ENCODE measurements at places on chromosomes 12 and 14.

DNA sequence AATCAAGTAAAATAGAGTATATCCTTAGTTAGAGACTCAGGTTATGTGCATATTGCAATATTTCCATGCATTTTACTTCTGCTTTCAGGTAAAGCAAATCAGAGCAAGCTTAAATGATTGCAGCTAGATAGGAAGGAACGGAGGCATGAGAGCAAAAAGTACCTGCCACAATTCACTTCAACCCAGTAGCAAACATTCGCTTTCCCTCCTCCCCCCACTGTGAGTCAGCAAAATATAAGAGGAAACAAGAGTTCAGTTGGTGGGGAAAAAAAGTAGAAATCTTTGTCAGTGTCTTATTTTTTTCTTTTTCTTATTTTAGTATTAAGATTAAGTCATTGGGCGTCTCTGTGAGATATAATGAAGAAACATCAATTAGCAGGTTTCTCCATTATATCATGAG is 475.4 kb downstream of the NPAS3 start:
- DNase-seq, result no peak

- DNase-seq, result no peak
Measured at GRCh38 chr12:40336573-40337199, 111.9 kb downstream of the LRRK2 start.

GRCh38 chr12:121130866-121131373 is 1.8 kb upstream of the P2RX7 start:
- no peak for DNase-seq

DNA sequence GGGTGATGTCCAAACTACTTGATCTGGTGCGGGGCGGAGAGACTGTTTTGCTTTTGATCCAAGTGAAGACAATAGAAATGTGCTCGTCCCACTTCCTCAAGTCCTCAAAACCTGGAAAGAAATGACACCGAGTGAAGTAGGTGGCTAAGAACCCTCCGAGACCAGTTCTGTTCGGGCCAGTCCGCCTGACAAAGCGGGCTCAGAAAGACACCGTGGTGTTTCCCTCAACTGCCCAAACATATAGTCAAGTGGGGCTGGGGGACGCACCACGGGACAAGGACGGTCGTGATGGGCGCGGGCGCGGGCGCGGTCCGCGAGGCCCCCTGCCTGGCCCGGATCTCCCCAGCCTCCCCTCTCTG is 1.6 kb downstream of the PHLDA1 start:
- no peak for DNase-seq

DNA sequence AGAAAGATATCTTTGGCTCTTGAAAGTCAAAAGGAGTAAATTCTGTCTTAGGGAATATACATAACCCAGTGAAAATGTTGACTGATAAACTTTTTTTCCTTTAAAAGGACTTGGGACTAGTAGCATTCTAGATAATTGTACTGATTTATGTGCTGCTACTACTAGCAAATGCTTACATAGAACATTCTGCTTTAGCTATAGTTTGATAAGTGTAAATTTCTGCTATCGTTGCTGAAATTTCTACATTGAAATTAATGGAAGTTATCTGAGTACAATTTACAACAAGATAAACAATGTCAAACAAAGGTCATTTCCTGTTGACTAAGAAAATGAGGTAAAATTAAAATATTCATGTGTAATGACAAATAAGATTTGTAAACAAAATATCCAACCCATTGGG is 48.3 kb upstream of the CNTN1 start:
- DNase-seq, result no peak

DNA sequence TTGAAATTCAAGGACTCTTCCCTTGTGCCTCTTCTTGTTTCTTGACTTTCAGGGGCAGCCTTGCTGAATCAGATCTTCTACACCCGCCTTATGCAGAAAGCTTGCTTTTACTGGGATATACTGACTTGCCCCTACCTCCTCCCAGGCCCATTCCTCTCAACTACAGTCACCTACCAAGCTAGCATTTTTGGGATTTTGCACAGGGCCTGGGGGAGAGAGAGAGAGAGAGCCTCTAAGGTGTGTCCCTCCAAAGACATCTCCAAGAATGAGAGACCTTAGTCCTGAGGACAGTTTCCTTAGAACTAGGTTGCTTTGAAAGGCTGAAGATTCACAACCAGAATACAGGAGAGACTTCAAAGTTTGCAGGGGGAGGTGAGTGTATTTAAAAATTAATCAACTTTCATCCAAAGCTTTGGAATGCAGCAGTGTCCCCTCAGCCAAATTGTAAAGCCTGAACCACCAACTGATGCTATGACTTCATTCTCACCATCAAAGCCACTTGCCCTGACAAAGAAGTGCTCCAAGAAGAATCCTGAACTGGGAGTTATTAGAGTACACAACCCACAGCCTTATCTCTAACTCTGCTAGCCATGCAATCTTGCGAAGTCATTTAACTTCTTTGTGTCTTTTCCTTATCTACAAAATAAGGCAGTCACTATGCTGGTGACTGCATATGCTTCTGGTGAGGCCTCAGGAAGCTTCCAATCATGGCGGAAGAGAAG is 96.1 kb upstream of the EGLN3 start:
- no peak for DNase-seq

GRCh38 chr12:81203671-81204204 is 125.9 kb downstream of the ACSS3 start:
- DNase-seq, result no peak

DNA sequence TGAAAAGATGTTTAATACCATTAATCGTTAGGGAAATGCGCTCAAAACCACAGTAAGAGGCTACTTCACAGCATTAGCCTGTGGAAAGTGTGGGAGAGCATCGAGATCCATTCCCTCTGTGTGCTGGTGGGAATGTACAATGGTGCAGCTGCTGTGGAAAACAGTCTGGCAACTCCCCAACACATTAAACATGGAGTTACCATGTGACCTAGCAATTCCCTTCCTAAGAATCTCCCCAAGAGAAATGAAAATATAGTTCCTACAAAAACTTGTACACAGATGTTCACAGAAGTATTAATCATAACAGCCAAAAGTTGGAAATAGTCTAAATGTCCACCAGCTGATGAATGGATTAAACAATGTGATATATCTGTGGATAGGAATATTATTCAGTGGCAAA is 23.8 kb downstream of the MLXIP start:
- no peak for DNase-seq

DNA sequence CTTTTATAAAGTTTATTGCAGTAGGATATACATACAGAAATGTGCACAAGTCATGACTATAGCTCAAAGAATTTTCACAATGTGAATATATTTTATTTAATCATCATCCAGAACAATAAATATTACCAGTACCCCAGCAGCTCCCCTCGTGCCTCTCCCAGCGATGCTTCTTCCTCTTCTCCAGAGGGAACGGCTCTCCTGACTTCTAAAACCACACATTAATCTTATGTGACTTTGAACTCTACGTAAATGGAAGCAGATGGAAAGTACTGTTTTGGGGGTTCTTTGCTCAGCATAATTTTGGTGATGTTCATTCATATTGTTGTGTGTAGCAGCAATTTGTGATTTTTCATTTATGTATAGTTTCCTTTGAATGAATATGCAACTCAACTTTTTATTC is 4.6 kb upstream of the SLC8A3 start:
- DNase-seq, result no peak

DNA sequence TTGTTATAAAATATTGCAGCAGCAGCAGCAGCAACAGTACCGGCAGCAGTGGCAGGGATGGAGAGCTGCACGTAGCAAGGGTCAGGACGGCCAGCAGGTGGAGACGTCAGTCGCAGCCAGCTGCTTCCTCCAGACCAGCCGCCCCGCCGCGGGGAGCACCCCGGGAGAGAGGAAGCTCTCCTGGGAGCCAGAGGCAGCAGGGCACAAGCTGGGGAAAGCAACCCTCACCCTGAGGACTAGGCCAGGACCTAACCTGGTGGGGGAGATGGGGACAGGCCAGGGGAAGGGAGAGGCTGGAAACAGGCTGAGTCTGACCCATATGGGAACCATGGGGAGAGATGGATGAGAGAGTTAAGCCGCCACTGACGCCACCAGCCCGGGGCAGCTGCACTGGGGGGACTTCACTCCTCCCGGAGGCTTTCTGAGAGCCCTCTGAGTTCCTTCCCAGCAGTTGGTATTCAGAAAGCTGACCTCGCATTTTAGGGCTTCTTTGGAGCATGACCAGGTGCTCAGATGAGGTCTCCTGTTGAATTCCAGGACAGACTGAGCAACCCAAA is 56.3 kb downstream of the SPTB start:
- DNase-seq, result peak; percentile 7

DNA sequence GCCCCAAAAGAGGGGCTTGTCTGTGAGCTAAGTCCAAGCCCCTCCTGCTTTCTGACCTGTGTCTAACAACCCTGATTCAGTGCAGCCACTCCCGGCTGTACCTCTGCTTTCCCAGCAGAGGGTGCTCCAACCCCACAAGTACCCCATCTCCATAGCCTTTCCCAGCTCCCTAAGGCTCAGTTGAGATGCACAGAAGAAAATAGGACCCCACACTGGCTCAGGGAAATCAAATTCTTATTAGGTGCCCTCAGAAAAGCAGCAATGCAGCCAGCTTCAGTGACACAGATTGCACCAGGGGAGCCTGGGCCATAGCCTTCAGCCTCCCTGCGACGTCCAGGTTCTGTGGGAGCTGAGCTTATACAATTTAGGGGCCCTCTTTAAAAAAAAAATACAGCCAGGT is 49.9 kb downstream of the LRRC74A start:
- DNase-seq, result peak; percentile 19

DNA sequence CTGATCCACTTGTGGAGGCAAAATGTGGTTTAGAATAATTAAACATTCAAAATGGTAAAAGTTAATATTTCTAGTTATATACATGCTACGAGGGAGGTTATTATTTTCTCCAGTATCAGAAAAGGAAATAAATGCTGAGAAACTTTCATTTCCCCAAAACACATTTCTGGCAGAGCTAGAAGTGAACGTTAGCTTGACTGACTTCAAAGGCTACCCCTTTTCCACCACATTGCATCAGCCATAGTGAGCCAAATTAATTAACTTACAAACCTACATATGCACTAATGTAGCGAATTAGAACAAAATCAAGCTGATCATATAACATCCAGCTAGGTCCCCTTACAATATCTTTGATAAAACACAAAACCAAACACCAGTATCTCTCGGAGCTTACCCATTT is 49.3 kb upstream of the RERGL start:
- DNase-seq, result no peak

DNA sequence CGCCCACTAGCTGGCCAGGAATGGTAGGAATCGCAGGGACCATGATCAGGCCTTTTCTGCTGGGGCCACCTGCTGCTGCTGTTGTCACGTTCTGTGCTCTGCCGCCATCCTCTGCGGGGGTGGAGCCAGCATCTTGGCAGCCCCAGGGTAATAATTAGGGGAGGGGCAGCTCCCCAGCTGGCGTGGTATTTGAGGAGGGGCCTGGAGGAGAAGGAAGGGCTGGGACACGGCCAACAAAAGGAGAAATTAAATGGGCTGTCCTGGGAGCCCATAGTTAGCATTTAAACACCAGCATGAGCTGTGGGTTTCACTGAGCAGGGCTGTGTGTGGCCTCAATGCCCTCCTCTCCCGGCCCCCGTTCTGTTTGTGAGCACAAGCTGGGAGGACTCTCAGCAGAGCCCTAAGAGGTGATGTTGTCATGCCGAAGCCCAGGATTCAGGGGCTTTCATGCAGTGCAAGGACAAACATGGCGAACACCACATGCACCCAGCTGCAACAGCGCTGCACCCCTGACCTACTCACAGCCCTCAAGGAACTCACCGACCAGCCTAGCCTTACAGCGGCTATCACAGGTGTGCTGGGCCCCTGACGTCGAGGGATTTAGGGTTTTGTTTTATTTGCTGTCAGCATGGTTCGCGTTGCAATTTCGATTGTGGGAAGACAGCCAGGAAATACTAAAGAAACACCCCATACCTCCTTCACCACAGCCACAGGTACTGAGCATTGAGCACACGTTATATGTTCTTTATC is 324.3 kb downstream of the CACNA1C start:
- no peak for DNase-seq

DNA sequence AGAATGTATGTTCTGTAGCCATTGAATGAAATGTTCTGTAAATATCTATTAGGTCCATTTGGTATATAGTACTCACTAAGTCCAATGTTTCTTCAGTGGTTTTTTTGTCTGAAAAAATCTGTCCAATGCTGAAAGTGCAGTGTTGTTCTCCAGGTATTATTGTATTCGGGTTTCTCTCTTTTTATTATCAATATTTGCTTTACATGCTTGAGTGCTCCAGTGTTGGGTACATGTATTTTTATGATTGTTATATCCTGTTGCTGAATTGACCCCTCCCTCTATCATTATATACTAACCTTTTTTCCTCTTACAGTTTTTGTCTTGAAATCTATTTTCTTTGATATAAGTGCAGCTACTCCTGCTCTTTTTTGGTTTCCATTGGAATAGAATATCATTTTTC is 382.2 kb downstream of the CCER1 start:
- no peak for DNase-seq

GRCh38 chr14:101556131-101556530 is 5.2 kb upstream of the DIO3 start:
- no peak for DNase-seq

DNA sequence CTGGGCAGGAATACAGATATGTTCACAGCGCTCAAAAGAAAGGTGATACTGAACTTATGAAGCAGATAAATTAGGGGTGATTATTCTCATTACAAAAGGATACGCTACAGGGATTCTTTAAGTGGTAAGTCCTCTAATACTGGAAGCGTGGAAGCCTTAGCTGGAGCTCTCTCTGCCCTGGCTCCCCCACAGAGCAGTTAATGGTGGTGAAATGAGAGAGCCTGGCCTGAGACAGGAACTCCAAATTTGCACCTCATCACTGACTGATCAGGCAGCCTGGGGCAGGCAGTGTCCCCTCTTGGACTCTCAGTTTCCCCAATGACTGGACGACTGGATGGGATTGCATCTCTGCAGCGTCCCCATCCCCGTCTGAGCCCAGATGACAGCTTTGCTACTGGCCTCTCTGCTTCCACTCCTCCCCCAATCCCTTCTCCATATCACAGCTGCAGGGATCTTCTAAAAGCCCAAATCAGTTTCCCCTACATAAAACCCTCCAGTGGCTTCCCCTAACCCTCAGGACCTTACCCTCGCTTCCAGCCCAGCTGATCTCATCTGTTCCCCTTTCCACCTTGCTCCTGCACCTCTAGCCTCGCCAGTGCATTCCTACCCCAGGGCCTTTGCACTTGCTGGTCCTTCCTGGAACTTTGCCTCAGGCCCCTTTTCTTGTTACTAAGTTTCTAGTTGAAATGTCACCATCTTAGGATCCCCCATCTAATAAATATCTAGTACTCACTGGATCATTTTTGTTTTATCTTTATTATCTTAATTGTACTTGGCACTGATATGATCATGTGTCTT is 171.7 kb upstream of the LHX5 start:
- DNase-seq, result no peak

GRCh38 chr12:104513681-104514080 is 56.9 kb downstream of the CHST11 start:
- no peak for DNase-seq

- DNase-seq, result no peak
Measured at GRCh38 chr14:21326972-21327371, 47.1 kb downstream of the RPGRIP1 start.
